T-helper 22 cell (primary cell): ENCODE measurements at places on chromosomes 12 and 14.

DNA sequence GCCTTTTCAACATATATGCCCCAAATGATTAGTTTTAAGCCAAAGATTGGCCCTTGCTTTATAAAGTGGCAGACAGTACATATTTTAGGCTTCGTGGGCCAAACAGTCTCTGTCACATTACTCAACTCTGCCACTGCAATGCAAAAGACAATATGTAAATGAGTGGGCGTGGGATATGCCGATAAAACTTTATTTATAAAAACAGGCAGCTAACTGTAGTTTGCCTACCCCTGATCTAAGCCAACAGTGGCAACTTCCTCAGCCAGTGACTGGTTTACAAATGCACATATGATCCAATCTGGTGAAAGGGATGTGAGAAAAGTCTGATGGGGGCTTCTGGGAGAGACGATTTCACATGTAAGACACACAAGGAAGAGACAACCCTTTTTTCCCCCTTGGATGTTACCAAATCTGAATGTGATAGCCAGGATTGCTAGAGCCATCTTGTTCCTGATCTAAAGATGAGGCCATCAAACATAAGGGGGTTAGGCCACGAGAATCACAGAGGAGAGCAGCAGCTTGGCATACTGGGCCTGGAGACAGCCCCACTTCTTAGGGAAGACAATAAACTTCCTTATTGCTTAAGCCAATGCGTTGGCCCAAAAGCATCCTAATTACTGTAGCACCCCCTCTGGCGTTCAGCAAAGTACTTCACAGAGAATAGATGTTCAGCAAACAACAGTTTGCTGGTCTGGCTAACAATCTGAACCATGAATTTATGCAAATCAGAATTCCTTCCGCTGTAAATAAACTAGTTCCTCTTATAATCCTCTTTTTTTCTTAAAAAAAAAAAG lies 75.2 kb upstream of the TMCC3 start:
- DNase-seq = no peak

DNA sequence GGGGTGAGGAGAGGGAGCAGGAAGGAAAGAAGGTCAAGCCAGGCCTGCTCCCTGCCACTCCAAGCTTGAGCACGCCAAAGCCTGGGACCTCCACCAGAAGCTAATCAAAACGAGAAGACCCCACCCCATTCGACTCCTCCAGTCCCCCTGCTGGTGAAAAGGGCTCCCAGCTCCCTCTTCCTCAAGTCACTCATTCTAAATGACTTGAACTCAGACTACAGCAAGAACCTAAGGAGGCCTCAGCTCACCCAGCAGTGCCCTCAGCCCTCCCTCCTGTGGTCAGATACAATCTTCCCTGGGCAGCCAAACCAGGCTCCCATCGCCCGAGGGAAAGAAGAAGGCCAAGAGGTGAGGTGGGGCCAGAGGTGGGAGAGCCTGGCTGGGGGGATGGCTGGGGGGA lies 17.4 kb downstream of the HDAC7 start:
- no peak for DNase-seq

- DNase-seq = no peak
Measured at GRCh38 chr12:29463198-29463597, 34.3 kb downstream of the OVCH1 start.

DNA sequence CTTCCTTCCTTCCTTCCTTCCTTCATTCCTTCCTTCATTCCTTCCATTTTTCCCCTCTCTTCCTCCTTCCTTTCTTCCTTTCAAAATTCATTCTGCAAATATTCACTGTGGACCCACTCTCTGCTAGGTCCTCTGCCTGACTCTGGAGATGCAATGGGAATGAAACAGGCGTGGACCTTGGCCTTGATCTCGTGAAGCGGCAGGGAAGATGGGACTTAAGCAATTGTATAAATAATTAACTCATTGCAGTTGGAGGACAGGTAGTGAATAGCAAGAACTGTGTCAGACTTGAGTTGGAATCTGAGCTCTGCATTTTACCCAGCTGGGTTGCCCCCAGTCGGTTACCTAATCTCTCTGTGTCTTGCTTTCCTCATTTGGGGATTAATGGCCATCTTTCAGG lies 230.6 kb upstream of the LHX5 start:
- DNase-seq = no peak

DNA sequence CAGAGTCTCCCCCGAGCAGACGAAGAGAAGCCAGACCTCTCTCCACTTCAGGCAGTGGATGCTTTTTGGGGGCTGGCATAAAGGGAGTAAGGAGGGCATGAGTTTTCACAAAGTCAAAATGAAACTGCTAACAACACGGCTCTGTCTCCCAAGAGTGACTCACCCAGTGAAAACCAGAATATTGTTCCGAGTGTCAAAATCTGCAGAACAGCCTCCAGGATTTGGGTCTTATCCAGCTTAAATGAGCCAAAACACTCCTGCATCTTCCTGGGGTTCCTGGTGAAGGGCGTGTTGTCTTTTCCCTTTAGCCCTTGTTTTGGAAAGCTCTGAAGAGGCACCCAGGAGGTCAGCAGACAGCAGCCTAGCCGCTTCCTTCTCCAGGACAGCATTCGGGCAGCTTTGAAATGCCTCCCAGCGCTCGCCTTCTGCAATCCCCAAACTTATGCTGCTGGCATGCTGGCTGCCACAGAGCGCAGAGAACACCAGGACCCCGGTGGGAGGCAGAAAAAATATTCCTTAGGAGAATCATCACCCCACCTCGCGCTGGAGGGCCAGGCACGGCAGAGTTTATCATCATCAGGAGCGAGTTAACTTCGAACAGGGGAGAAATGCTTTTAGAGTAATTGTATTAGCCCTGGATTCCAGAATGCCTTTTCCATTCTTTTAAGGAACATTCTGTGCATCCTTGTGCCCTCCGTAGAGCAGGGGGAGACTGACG lies 117.7 kb upstream of the NCOR2 start:
- DNase-seq = no peak

GRCh38 chr12:132352896-132353800 lies 23.8 kb upstream of the GALNT9 start:
- no peak for DNase-seq

- no peak for DNase-seq
Measured at GRCh38 chr12:6347367-6348338, 5.8 kb upstream of the TNFRSF1A start.

DNA sequence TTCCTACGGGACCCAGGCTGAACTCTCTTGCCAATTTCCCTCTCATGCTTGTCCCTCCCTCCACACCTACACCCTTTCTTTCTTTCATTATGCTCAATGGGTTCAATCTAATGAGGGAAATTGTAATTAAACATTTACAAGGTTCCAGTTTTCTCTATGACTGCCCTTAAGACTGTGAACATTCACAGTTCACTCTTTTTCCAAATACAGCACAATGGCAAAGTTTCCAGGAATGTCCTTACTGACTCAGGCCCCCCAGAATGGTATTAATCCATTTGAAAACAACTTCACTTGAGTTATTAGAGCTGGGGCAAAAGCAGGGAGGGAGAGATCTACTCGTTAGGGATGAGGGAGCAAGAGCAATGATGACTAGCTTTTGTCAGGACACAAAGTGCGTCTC lies 892.1 kb downstream of the NRXN3 start:
- no peak for DNase-seq

- peak; percentile 10 for DNase-seq
Measured at GRCh38 chr14:106436310-106436905, 910.0 kb downstream of the TMEM121 start.

GRCh38 chr12:59036973-59037762 lies 116.9 kb upstream of the LRIG3 start:
- no peak for DNase-seq

DNA sequence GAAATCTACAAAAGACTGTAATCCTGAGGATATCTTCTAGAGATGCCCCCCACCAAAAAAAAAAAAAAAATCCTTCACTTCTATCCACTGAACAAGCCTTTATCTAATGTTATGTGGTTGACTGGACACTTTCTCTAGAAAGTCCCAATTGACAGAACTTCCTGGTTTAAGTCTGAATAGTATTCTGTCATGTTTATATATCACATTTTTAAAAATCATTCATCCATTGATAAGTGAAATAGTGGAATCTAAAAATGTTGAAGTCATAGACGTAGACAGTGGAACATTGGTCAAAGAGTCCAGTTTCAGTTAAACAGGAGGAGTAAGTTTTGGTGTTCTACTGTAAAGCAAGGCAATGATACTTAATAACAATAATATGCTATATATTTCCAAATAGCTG lies 297.0 kb downstream of the SSPN start:
- DNase-seq = no peak

DNA sequence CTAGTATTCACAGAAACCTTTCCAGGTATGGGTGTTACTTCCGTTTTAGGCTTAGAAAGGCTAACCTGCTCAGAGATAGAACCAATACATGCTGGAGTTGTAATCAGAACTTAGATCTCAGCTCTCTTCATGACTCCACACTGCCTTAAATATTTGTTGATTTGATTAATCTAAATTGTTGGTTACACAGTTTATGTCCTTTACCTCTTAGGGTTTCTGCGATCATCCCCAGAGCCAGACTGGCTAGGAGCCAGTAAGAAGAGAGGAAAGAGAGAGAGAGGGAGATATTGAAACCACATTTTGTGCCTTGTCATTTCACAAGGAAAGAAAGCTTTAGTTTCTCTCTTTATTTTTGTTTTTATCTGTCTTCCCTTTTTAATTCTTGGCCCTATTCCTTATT lies 16.8 kb upstream of the MGP start:
- DNase-seq = no peak

DNA sequence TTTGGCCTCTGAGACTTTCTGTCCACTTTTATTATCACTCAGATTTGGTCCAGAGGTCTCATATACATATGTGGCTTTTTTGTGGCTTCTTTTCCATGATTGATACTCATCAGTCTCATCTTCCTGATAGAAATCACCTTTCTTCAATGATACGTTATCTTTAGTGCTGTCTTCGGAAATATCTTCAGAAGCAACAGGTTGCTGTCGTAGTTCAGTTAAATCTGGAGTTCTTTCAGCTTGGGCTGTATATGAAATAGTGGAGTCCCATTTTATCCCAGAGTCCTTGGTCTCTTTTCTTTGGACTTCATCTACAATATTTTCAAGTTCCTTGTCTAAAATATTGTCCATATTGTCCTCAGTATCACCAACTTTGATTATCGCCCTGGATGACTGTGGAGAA lies 41.0 kb downstream of the FAM186A start:
- no peak for DNase-seq

GRCh38 chr12:52351196-52352059 lies 15.9 kb downstream of the KRT85 start:
- peak; percentile 21 for DNase-seq

DNA sequence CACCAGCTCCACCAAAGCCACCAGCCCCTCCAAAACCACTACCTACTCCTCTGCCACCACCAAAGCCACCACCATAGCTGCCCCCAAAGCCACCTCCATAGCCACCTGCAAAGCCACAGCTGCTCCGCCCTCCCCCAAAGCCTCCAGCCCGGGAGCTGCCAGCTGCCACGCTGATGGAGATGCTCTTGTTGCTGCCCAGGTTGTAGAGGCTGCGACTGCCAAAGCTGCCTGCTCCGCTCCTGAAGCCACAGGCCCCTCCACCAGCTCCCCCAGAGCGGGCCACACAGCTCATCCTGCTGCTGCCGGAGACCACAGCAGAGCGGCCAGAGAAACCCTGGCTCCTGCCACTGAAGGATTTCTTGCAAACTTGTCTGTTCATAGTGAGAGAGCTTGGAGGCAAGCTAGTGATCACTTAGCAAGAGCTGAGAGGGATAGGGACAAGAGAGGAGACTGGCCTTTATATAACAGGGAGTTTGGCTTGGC lies at the start of gene KRT76:
Gene KRT76, minus strand, starts transcription at position 433 of the 483 bp plus-strand sequence. Its CDS starts 54 bp downstream, at position 379.
- no peak for DNase-seq

- no peak for DNase-seq
Measured at GRCh38 chr14:77660754-77661153, 44.3 kb upstream of the SPTLC2 start.

DNA sequence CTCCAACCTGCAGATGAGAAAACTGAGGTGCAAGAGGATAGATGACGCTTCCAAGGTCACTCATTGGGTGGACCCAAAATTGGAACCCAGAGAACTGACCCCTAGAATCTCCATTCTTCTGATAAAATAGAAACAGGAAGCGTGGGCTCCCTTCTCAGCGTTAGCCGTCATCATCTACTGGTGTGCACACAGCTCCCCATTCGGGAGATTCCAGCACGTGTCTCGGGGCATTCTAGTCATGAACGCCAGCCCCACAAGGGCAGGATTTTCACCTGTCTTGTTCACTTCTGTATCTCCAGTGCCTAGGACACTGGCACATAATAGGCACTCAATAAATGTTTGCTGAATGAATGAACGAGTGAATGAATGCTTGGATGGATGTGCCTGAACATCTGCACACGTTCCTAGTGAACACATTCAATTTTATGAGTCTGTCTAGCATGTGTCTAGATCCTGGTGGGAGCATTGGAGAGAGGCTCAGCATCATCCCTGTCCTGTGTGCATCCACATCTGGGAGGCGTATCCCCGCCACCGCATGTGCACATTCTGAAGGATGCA lies 30.5 kb downstream of the RASAL1 start:
- no peak for DNase-seq

GRCh38 chr12:54360717-54361456 lies 3.4 kb downstream of the GPR84 start:
- no peak for DNase-seq

- DNase-seq = no peak
Measured at GRCh38 chr12:88559772-88560171, 20.5 kb downstream of the KITLG start.
